ENCODE measurements at places on chromosomes 5 and 9.
A peak's percentile ranks its signal among the peaks of the same experiment; 100 is the strongest.

DNA sequence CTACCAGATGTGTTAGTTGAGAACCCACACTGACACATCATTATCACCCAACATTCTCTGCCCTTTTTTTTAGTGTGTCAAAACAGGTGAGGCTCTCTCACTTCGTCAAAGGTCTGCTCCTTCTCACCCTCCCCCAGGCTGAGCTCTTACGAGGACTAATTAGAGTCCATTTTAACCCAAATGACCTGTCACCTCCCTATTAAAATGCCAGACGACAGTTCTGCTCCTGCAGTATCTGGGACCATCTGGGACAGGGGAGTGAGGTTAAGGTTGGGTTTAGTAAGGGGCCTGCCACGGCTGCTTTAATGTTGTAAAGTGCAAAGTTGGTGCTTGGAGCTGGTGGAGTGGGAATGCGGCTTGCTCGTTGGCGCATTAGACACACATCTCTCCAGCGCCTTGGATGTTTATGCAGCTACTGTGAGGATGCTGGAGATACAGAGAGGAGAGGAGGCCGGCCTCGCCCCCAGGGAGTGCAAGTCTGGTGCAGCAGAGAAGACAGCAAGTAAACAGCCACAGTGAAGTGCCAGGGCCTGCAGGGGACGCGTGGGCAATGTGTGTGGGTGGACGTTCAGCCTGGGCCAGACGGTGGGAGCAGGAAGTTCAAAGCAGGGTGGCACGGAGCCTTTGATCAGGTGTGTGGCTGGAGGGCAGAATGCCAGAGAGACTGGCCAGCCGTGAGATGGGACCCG lies 96.2 kb downstream of the C9orf50 start:
- peak; percentile 50 for DNase-seq

GRCh38 chr5:40678026-40678425 lies 1.7 kb upstream of the PTGER4 start:
- no peak for DNase-seq

DNA sequence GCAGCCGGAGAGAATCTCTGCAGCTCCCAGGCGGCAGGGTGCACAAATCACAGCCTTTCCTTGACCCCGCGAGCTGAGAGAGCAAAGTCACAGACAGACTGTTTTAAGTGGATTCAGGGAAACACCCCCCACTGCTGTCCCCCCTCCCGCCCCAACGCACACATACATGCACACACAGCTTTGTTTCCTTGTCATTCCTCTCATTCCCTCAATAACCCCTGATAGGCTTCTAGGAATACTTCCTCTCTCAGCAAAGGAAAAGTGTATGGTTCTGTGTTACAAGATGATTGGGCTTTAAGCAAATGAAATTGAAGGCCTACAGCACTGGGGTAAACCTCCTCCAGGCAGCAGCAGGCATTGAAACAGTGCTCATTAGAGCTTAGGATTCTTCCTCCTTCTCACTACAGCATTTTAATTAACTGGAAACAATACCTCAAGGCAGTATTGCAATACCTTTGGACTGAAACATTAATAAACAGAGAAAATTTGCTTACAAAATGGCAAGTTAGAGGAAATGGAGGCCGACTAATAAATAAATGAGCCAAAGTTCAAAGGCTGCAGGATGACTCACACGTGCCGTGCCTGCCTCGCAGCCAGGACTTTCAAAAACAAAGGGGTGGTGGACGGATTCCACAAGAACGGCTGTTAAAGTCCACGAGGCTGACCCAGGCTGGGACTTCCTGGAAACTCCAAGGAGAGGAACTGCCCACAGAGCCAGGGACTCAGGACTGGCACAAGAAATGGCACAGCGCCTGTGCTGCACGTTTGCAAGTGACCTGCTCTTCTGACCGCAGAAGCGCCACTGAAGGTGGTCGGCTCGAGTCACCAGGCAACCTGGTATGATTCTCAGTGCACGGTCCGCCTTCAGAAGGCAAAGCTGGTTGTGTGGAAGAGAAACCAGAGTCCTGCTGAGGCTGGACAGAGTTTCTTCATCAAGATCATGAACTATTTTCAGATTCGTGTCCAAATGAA lies 236.2 kb downstream of the SYK start:
- DNase-seq, result peak; percentile 28

DNA sequence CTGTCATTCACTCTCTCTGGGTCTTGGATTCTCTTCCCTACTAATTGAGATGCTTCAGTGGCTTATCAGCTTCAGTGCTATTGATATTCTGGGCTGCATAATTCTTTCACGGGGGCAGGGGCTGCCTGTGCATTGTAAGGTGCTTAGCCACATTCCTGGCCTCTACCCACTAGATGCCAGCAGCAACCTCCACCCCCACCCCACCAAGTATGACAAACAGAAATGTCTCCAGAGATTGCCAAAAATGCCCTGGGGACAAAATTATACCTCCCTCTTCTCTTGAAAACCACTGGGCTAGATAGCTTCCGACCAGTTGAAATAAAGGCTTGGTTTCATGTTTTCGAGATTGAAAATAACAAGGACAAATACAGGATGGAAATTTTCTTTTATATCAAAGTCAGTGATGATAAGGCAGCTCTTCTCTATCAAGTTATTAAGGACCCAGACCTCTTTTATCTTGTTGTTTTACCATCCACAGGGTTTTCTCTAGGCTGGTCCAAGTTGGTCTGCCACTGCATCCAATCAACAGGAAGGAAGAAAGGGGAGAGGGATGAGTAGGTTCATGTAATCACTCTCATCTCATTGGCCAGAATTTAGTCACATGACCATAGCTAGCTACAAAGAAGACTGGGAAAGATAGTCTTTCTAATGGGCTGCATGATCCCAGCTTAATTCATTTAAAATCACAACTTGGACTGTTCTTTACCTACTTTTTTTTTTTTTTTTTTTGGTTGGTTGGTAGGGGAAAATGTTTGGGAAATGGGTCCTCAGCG lies 92.1 kb upstream of the RANBP3L start:
- no peak for DNase-seq

DNA sequence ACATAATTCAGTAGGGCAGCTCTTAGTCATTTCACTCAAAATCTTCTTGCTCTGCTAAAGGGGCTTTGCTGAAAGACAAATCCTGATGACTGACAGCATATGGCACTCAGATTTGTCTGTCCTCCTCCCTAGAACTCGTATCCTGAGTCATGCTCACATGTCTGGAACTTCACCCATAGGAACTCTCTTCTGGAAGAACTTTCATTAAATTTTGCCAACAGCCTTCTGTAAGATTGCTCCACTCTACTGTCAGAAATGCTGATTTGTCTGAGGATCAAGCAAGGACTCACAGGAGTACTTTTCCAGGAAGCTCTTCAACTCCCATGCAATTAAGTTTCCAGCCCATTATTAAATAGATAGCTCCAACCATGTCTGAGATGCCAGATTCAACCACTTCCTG lies 59.8 kb upstream of the SNX2 start:
- no peak for DNase-seq

- DNase-seq, result no peak
These were observed 837.1 kb upstream of the SEMA6A start for GRCh38 chr5:117411701-117412100.

- no peak for DNase-seq
These were observed 17.6 kb upstream of the FCHO2 start for GRCh38 chr5:72938206-72938605.

DNA sequence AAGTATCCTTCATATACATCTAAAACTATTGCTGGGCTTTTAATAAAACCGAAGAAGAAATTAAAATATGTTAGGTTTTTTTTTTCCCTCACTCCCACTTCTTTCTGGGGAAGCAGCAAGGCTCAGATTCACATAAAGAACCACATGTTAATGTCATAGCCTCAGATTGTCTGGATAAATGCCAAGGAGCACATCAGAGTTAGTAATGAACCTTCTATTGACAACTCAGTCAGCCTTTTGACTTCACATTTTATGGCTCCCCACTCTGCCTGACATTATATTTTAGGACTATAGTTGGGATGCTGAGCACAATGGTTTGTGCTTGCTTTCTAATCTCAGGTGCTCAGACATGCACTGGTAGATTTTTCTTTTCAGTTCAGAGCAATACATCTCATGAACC lies 21.8 kb downstream of the DMAC1 start:
- DNase-seq, result peak; percentile 9

DNA sequence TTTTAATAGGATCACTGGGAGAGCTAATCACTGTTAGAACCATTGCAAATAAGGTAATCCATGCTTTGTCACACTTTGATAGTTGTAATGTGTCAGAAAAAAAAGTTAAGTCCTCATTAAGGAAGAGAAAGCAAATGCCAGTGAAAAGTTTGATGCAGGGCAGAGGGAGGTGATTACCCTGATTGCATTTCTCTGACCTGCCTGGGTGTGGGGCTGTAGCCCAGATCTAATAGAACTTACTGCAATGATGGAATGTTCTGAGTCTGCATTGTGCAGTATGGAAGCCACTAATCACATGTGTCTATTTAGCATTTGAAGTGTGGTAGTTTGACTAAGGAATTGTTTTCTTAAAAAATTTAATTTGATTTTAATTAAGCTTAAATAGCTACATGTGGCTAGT lies 202.7 kb downstream of the ATP10B start:
- DNase-seq, result peak; percentile 40

DNA sequence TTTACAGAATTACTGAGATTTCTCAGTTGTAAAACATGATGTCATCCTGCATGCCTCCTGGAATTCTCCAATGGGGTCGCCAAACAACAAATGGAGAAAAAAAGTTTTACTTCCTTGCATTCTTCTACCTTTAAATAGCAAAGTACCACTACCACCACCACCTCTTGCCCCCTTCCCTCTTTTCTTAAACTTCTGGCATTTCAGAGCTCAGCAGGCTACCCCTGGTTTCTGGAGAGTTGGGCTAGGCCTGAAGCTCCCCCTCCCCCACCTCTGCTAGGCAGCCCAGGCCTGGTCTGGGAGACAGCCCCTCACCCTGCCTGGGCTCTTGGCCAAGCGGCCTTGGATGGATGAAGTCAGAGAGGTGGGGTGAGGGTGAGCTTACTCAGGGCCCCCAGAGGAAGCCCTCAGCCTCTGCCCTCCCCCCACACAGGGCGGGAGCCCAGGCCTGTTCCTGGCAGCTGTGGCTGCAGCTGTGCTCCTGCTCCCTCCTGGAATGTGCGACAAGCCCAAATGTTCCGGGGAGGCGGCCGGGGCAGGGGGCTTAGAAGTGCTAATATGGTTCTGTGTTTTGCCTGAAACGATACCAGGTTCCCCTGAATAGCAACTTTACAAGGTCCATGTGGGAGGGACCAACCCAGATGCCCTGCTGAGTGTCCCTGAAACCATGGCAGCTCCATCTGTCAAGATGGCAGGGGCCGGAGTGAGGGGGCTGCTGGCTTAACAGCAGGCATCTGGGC lies 6.0 kb upstream of the CCIN start:
- DNase-seq, result peak; percentile 93

GRCh38 chr9:125591245-125591644 lies 115.8 kb downstream of the MAPKAP1 start:
- no peak for DNase-seq

- no peak for DNase-seq
These were observed 150.3 kb upstream of the SLC28A3 start for GRCh38 chr9:84490842-84491325.

GRCh38 chr9:22206833-22207232 lies 197.7 kb upstream of the CDKN2B start:
- DNase-seq, result no peak

DNA sequence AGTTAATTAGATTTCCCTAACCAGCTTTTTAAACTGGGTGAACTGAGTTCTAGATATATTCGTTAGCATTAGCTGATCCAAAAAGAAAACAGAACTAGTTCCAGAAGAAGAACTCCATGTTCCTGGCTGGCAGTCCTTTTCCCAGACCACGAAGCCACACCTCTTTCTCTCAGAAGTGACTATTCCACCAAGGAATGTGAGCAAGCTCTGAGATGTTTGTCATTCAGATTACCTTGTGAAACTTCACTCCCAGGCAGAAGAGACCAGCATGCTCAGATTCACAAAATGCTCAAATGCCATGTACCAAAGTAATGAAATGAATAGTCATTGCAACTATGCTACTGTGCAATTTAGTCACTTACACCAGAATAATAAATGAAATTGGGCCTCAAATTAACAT lies 4.4 kb upstream of the SSBP2 start:
- peak; percentile 57 for DNase-seq

DNA sequence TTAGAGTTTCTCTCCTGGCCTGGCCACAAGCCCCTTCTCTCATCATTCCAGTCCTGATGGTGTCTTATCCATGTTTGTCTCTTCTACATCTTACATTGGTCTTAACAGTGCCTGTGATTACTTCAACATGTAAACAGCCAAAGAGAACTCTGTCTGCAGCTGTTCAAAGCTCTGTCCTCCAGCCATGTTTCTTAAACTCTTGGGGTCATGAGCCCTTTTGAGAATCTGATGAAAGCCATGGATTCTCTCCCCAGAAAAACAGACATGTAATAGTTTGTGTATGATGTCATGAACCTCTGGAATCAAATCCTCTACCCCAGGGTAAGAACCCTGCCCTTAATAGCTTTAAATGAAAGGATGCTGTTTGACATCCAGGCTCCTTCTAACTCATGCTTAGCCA lies 30.1 kb downstream of the MAMDC2 start:
- DNase-seq, result no peak

DNA sequence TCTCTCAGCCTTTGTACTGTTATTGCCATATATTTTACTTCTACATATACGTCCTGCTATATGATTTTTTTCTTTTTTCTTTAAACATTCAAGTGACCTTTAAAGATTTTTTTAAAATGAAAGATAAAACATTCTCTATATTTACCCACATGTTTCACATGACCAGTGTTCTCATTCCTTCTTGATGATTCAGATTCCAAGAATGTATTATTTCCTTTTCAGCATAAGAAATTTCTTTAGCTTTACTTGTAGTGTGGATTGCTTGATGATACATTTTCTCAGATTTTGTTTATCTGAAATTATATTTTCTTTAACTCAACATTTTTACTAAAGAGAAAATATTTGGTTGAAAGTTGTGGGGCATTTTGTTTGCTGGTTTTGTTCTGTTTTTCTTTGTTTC lies 792.1 kb downstream of the BRINP1 start:
- no peak for DNase-seq

- no peak for DNase-seq
These were observed 49.1 kb downstream of the SEMA4D start for GRCh38 chr9:89448821-89449220.

GRCh38 chr5:78799266-78800017 lies 150.9 kb upstream of the LHFPL2 start:
- no peak for DNase-seq

DNA sequence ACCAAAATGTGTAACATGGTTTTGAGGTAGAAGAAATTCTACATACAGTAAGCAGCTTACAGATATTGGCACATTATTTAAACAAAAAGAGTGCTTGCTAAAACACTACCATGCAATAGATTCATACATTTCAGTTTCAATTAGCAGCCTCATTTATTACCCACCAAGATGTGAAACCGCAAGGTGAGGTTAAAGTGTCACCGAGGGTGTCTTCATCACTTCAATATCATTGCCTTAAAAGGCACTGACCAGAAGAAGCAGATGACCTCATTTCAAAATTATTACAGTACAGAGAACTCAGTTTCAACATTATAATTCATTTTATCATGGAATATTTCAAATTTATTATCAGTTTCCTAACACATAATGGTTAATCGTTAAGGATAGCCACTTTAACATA lies 302.2 kb downstream of the ISL1 start:
- no peak for DNase-seq

DNA sequence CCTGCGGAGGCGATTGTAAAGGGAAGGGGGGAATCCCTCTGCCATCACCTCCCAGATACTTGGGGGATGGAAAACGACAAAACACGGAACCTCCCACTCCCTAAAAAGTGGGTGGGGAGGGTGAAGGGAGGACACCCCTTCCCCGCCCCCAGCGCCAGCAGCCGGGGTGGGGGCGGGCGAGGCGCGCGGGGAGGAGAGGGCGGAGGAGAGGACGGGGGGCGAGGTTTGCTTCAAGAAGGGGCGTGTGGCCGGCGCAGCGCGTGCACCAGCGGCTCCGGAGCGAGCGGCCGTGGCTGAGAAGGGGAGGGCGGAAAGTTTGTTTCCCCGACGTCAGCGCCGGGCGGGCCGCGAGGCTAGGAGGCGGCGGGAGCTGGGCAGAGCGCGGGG lies at the start of gene PRRX2:
PRRX2 (plus strand) TSS at position 259 of the 387 bp plus-strand sequence. CDS start 221 bp downstream, outside the sequence.
- DNase-seq, result peak; percentile 81
